ENCODE measurements at places on chromosomes 4 and X.

DNA sequence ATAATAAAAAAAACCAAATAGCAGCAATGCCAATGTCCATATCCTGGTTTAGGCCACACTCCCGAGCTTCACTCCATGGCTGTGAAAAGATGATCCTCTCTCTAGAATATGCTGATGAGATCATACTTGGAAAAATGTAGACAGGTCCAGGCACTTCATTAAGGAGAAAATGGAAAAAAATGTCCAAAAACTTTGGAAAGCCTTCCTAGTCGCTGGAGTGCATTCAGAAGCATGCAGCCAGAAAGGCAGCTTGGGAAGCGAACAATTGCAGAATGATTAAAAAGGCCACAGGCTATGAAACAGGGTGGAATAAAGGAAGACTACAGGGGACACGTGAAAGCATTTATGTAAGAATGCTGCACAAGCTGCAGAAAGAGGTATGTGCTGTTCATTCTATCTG is 165.6 kb upstream of the HCCS start:
- DNase-seq, result no peak

DNA sequence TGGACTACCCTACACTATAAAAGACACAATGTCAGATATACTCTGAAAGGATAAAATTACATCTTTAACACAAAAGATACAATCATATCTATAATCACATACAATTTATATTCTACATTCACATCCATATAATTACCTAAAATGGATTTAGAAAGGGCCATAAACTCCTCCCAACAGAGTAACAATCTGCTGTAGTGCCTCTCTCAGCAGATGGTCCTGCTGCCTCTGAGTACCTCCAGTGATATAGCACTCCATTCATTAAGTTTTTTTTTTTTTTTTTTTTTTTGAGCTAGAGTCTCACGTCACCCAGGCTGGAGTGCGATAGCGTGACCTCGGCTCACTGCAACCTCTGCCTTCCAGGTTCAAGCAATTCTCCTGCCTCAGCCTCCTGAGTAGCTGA is 7.4 kb downstream of the ANKRD37 start:
- DNase-seq, result no peak

DNA sequence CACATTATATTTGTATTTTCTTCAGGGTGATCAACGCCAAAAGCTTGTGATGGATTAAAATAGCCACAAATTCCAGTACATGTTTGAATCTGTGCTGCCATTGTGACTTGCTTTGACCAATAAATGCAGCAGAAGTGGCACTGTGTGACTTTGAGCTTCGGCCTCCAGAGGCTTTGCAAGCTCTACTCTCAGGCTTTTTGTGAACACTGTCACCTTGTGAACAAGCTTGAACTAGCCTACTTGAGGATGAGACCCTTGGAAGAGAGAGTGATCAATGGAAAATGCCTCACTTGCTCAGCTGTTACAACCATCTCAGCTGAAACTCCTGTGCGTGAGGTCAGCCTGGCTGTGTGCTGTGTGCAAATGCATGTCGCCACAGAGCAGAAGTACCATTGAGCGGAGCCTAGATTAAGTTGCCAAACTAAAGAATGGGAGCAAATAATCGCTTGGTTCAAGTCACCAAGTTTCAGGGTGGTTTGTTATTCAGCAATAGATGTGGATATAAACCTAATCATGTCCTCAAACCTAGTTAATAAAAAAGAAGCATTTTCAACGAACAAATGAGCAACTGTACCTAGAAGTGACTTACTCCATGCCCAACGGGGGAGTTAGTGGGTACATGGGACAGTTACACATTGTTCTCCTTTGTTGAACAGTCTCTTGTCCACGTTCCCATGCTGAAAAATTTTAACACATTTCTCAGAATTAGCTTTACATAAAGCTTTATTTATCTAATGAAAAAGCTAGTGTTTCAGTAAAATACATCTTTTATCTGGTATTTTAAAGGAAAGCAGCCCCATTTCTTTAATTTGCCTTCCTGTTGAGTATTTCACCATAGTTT is 23.5 kb downstream of the NOA1 start:
- DNase-seq, result no peak

GRCh38 chr4:64158648-64159326 is 250.5 kb downstream of the TECRL start:
- DNase-seq, result peak; percentile 66

GRCh38 chr4:129328162-129328561 is 232.2 kb downstream of the C4orf33 start:
- DNase-seq, result no peak

GRCh38 chr4:183424109-183424744 is 20.2 kb upstream of the CDKN2AIP start:
- DNase-seq, result no peak

DNA sequence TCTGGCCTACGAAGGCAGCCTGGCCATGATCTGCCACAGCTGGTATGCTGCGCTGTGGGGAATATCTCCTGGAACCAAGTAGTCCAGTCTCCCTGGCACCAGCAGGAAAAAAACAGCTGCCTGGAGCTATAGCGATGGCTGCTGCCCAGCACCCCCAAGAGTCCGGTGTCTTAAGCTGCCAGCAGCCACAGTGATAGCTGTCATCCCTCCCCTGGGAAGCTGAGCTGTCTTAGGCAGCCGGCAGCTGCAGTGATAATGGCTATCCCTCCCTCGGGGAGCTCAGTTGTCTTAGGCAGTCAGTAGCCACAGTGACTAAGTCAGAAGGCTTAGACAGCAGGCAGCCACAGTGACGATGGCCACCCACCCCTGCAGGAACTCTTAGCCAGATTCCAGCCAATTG is 205.1 kb downstream of the STPG2 start:
- DNase-seq, result no peak

DNA sequence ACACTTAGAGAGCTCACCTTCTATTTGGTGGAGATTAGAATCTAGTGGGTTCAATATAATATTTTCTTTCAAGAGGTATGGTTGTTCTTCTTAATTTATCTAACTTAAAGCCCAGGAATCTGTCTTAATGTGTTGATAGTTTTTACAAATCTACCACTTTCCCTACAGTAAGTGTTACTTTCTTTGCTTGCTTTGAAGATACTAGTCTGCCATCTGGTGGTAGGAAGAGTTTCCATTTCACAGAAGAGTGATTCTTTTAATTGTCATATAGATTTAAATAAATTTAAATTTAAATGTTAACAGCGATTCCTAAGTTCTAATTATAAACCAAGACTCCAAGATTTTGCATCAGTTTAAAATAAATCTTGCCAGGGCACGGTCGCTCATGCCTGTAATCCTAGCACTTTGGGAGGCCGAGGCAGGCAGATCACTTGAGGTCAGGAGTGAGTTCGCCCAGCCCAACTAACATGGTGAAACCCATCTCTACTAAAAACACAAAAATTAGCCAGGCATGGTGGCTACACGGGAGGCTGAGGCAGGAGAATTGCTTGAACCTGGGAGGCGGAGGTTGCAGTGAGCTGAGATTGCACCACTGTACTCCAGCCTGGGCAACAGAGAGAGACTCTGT is 43.5 kb downstream of the NUDT9 start:
- DNase-seq, result peak; percentile 51

DNA sequence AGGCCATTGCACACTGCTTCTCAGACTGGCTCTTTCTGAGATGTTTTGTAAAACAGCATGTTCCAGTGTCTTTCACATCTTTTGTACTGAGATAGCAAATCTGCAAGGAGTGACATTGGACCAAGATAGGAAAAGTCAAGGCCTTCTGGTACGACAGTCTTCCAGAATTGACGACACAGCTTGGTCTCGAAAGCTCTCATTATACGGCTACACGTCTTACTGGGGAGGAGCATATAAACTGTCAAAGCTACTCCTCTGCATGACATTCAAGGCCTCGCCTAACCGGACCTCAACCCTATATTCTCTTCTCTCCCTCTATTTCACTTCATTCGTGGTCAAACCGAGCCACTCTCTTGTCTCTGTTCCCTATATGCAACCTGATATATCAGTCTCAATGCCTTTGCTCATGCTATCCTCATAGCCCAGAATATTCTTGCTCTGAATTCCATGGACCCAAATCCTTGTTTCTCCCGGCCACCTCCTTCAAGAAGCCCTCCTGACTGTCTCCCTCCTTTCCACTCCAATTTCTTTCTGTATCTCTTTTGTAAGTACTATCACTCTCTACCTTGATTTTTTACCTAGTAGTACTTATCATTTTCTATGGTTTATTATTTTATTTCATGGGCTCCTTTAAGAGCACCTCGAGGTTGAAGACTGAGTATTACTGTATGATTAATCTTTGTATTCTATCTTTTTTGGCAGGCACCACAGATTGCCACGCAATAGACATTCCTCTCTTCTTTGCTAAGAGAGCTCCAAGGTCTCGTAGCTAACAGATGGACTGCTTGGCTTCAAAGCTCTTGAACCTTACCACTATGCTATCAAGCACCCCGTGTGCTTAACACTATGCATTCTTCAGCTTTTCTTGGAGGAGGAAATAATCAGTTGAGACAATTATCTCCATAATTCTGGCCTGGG is 35.1 kb downstream of the RBM47 start:
- no peak for DNase-seq

GRCh38 chr4:101262683-101263082 is 84.6 kb downstream of the PPP3CA start:
- DNase-seq, result no peak

DNA sequence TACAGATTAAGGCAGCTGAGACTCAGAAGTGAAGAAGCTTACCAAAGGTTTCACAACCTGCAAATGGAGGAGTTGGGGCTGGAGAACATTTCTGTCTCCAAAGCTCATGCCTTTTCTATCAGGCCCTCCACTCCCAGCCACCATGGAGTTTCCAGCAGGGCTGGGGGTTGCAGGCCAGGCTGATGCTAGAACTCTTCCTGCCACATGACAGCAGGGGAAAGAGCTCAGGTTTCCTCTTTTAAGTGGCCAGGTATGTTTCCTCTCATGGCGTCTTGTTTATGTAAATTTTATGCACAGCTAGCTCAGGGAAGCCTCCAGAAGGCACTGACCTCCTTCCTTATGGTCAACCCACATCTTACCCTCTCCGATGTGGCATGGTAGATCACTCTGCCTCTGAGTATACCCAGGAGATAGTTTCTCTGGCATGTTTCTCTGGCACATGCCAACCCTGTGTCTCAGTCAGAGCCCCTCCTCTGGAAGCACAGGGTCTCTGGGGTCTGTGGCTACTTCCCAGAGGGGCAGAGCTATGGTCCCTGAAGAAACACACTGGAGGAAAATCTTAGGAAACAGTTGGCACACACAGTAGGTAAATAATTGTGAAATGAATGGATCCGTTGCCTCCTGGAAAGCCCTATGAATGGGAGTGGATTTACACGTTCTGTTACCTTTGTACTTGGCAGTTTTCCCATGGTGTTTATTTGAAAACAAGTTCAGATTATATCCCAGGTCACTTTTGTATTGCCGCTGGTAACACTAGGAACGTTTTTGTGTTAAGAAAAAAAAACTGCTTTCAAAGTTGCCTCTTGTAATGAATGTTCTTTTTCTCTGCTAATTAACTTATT is 28.9 kb downstream of the PDK3 start:
- DNase-seq, result no peak

DNA sequence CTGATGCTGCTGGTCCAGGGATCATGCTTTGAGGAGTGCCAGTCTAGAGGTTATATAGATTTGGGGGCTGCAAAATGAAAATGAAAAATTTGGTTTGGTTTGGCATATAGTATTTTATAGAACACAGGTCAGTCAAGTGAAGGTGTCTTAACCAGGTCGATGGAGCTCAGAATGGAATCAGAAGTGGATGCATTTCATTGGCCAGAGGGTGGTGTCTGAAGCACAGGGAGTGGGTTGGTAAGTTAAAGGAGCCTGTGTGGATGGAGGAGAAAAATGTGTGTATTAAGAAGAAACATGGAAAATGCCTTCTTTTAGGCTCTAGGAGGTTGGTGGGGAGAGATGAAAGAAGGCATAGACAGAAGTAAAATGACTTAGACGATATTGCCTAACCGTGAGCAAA is 8.6 kb downstream of the GALNT7 start:
- DNase-seq, result no peak

- DNase-seq, result no peak
These were observed 110.9 kb downstream of the FBXW7 start for GRCh38 chr4:152424977-152425376.

GRCh38 chr4:77619408-77619807 is 13.8 kb downstream of the CXCL13 start:
- no peak for DNase-seq

GRCh38 chr4:97475621-97476020 is 667.7 kb downstream of the STPG2 start:
- DNase-seq, result no peak

- DNase-seq, result no peak
These were observed 12.4 kb upstream of the MAOA start for GRCh38 chrX:43643662-43644061.

DNA sequence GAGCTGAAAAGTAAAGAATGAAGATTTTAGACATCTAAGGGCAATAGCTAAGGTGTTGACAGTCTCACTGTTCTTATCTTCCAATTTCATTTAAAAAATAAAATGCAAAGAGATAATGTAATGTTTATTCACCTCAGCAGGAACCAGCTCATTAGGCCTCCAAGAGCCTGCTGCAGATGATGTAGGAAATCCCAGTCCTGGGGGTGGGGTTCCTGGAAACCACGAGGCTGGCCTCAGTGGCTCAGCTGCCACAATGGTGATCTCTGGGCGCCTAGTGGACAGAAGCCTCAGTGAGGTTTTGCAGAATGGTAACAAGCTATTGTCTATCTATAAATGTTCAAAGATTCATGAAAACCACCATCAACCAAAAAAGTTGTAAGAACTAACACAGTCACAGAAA is 77.3 kb downstream of the RPS3A start:
- no peak for DNase-seq

DNA sequence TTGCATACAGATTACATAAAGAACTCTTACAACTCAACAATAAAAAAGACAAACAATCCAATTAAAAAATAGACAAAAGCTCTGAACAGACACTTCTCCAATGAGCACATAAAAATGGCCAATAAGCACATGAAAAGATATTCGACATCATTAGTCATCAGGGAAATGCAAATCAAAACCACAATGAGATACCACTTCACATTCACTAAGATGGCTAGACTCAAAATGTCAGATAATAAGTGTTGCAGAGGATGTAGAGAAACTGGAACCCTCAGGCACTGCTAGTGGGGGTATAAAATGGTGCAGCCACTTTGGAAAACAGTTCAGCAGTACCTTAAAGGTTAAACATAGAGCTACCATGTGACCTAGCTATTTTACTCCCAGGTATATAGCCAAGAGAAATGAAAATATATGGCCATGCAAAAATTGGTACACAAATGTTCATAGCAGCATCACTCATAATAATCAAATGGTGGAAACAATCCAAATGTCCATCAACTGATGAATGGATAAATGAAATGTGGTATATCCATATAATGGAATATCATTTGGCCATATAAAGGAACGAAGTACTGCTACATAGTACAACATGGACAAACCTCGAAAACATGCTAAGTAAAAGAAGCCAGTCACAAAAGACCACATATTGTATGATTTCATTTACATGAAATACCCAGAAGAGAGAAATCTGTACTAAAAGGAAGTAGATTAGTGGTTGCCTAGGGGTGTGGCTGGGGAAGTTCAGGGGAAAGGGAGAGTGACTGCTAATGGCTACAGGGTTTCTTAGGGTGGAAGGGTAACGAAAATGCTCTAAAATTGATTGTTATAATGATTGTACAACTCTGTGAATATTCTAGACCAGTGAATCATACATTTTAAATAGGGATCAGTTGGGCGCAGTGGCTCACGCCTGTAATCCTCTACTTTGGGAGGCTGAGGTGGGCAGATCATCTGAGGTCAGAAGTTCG is 29.4 kb downstream of the SASH3 start:
- DNase-seq, result peak; percentile 30

- DNase-seq, result no peak
These were observed 322.4 kb downstream of the ARHGAP10 start for GRCh38 chr4:148054275-148054674.

- DNase-seq, result no peak
These were observed 32.7 kb downstream of the TMEM47 start for GRCh38 chrX:34624416-34624815.

- no peak for DNase-seq
These were observed 11.8 kb downstream of the UGT2B15 start for GRCh38 chr4:68658672-68659071.
